Prostate gland (tissue), 2 donors: ENCODE measurements at places on chromosomes 3 and 15.

- no peak for DNase-seq
These were observed 48.3 kb downstream of the SPTSSB start for GRCh38 chr3:161322781-161323568.

DNA sequence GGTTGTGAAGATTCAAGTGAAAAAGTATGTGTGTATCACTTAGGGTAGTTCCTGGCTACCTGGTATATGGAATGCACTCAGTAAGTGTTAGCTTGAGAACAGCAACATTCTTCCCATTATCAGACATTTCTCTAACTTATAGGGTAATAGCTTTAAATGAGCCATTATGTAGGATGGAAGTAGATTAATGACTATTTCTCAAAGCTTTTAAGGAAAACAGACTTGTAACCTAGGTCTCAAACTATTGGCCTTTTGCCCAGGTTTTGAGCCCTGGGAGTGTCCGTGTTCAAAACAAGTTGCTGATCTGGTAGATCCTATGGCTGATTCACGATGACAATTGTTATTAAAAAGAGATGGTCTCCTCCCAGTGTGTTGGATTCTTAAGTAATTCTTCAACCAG lies 129.1 kb upstream of the UMPS start:
- no peak for DNase-seq

- no peak for DNase-seq
These were observed 2.9 kb downstream of the PIAS1 start for GRCh38 chr15:68057034-68057433.

GRCh38 chr3:52490035-52490938 lies 4.9 kb upstream of the STAB1 start:
- DNase-seq, result no peak

GRCh38 chr3:188417766-188418165 lies 263.8 kb downstream of the LPP start:
- DNase-seq, result no peak
